Renal cortical epithelial cell (primary cell): ENCODE measurements at places on chromosomes 7 and 10.

DNA sequence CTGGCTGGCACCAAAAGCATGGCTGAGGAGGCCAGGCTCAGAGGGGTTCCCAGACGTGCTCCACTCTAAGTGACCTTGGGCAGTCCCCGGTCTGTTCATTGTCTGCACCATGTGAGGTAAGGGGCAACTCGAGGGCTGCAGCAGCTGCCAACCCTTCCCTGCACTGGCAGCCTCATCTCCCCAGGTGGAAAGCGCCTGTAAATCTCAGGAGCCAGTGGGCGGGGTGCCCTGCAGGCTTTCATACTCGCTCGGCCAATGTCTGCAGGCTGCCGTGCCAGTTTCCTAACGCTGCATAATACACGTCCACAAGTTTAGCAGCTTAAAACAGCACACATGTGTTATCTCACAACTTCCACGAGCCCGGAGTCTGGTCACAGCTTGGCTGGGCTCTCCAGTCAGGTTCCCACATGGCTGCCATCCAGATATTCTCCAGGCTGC, 12.6 kb upstream of the GDF10 start:
- DNase-seq = no peak

DNA sequence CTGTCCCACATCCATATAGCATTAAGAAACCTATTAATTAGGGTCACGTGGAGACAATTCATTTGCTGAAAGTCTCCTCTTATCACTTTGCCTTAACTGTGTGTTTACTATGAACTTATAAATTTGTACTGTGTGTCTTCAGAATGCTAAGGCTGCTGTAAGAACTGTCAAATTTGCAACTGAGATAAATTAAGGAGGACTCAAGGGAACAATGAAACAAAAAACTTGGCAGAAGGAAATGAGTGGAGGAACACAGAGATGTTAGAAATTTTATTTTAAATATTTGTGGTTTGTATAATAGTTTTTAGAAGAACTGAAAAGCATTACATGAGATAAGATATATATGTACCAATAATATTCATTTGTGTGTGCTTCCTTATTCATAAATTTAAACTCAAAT, 1005.3 kb upstream of the SORCS1 start:
- no peak for DNase-seq

DNA sequence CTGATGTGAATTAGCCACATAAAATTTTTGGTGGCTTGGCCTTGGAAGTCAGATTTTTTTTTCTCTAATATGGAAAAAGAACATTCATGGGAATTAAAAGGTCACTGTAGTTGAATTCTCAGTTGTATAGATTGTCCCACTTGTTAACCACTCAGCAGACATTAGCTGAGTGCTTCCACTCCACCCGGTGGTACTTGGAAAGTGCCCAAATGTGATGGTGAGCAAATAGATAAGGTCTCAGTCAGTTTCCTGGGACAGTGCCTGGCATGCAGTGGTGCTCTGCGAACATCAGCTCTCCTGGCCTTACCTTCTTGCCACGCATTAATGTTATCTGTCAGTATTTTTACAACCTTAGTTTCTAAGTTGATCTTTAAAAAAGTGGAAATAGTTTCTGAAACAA, 1.4 kb downstream of the ATP5F1C start:
- DNase-seq = no peak

- DNase-seq = no peak
Measured at GRCh38 chr7:99833289-99833877, 5.6 kb downstream of the CYP3A43 start.
